ENCODE measurements at places on chromosomes 7 and 10. TPM values are rescaled to one million over a fixed set of nuclear protein-coding genes. Genes with fewer than 3 reads are reported as not detected.

DNA sequence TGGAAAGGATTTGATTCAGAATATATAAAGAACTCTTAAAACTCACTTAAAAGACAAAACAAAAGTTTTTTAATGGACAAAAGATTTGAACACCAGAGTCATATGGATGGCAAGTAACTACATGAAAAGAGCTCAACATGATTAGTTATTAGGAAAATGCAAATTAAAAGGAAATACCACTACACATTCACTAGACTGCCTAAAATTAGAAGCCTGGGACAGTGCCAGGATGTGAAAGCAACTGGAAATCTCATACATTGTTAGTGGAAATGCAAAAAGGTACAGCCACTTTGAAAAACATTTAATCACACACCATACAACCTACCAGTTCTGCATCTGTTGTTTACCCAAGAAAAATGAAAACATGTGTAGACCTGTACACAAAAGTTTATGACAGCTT, 48.8 kb downstream of the RALA start:
- H3K27me3 ChIP-seq = no peaks in the 10 kb centered on the region
- no peak for DNase-seq
- H3K27ac ChIP-seq = no peak overlapping the region
- no peak overlapping the region for H3K4me3 ChIP-seq
- H3K36me3 ChIP-seq = peaks cover 4% of the 10 kb centered on the region

- no peaks in the 10 kb centered on the region for H3K4me1 ChIP-seq
- H3K4me3 ChIP-seq = no peak overlapping the region
- DNase-seq = no peak
- no peaks in the 10 kb centered on the region for H3K27me3 ChIP-seq
Measured at GRCh38 chr10:483261-483660, 206.2 kb downstream of the DIP2C start.

GRCh38 chr7:67690700-67691099, 694.1 kb downstream of the TYW1 start:
- H3K4me1 ChIP-seq = no peaks in the 10 kb centered on the region
- DNase-seq = no peak
- H3K4me3 ChIP-seq = no peak overlapping the region
- H3K36me3 ChIP-seq = no peaks in the 10 kb centered on the region

VWA2 gene
- not detected for total RNA-seq

- no peaks in the 10 kb centered on the region for H3K27me3 ChIP-seq
- no peaks in the 10 kb centered on the region for H3K4me1 ChIP-seq
- no peak overlapping the region for H3K4me3 ChIP-seq
Measured at GRCh38 chr7:30968747-30969603, 5.2 kb downstream of the GHRHR start.

AFAP1L2 gene
- total RNA-seq = 1.8 TPM

GRCh38 chr7:5704534-5704922, 76.9 kb downstream of the RNF216 start:
- H3K27me3 ChIP-seq = no peaks in the 10 kb centered on the region
- H3K4me1 ChIP-seq = peaks cover 18% of the 10 kb centered on the region
- DNase-seq = peak; percentile 47
- no peak overlapping the region for H3K27ac ChIP-seq
- H3K36me3 ChIP-seq = no peaks in the 10 kb centered on the region
- H3K4me3 ChIP-seq = no peak overlapping the region

DNA sequence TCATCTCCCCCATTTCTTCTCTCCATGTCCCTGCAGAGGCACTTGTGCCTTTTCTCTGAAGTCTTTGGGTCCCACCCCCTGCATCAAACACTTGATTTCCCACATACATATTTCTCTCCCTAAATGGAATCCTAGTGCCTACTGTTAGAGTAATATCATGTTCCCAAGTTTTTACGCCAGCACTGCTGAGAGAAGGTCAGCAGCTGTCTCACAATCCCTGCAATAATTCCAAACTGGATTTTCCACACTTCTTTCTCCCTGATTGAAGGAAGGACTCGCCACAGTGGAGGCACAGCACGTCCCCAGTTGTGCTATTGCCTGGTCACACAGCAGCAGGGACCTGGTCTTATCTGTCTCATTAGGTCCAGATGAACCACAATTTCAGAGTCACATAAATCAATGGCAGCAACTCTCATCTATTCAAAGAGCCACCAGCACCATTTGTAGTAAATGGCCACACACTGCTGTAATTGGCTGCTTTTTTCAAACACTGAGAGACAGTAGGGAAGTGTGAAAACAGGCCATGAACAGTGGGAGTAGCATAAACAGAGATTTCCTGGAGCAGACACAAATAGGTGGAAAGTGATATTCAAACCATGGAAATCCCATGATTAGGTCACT, 605.5 kb downstream of the XPNPEP1 start:
- no peaks in the 10 kb centered on the region for H3K4me1 ChIP-seq
- no peaks in the 10 kb centered on the region for H3K27me3 ChIP-seq
- no peaks in the 10 kb centered on the region for H3K36me3 ChIP-seq
- H3K27ac ChIP-seq = no peak overlapping the region
- H3K4me3 ChIP-seq = no peak overlapping the region

Data from naive thymus-derived CD4-positive, alpha-beta T cell (primary cell).